ENCODE measurements at places on chromosomes 2 and 18.

GRCh38 chr2:198146346-198146940 lies 342.1 kb downstream of the PLCL1 start:
- DNase-seq = no peak

DNA sequence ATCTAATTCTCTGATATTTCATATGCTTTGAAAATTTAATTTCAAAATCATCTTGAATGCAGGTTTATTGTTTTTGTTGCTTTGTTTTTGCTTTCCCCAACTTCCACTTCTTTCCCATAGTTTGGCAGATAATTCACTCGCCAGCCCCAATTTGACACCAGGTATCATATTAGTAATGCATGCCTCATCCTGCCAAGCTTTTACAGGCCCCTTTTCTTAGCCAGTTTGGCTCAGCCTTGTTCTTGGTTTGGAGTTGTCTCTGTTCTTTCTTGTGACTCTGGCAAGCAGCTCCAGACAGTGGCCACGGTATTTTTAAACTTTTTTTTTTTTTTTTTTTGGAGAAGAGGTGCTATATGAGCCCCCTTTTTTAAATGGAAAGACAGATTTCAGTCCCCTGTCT lies 65.3 kb downstream of the PMS1 start:
- no peak for DNase-seq

DNA sequence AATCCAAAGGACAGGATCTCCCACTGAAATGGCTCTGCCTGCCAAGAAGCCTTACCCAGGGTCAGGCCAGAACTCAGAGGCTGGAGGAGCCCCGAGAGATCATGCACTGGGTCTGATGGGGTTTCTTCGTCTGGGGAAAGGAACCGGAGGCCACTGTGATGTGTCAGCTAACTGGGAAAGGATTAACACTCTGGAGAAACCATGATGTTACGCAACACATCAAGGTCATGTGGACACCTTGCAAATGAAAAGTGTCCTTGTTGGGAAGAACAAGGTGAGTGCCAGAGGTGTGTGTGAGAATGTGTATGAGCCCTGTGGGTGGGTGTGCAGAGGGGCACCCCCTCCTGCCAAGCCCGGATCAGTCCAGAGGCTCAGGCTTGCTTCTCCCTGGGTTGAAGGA lies 86.9 kb downstream of the CRACDL start:
- no peak for DNase-seq

DNA sequence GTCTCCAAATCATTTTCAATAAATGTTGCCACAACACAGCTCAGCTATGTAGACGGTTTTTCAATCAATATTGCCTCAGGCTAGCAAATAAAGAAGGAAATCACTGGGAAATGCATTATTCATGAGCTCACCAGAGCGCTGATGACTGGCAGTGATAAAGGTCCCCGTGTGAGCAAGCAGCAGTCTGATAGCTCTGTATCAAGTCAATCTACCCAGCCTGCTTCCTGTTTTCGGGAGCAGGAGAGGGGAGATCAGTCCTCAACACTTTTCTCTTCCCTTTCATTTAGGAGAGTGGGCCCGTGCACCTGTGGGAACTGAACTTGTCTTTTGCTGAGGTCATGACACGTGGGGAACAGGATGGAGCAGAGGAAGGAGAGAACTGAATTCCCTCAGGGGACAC lies 253.9 kb upstream of the SIX2 start:
- DNase-seq = no peak

GRCh38 chr2:45754131-45755010 lies 102.9 kb downstream of the PRKCE start:
- no peak for DNase-seq

DNA sequence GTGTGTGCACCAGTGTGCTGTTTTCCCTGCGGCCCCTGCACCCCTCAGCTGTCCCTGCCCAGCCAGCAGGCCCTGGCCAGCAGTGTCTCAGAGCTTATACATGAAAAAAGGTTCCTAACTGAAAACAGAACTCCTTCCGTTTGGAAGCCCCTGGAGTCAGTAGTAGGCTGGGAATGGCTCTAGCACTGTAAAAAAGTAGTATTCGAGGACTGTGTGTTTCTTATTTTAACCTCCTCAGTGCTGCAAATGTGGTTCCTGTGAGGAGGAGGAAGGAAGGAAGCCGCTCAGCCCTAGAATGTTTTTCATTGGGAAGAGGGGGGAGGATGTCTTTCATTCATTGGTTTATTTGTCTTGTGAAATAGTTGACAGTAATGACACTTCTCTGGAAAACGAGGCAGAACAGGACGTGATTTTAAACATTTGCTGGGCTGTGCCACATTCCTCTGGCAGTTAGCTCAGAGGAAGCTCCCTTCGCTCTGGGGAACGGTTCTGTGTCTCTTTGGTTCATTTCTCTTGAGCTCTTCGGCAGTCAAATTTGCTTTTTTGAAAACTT lies 103.5 kb downstream of the SPTBN1 start:
- DNase-seq = no peak

- peak; percentile 94 for DNase-seq
Observed at GRCh38 chr18:9137168-9138066, 836 bp downstream of the ANKRD12 start.

- peak; percentile 93 for DNase-seq
Observed at GRCh38 chr2:45649858-45650811, 1.3 kb upstream of the PRKCE start.

- no peak for DNase-seq
Observed at GRCh38 chr2:25419678-25420242, 78.0 kb upstream of the DNMT3A start.

GRCh38 chr2:135573620-135574019 lies 42.3 kb downstream of the R3HDM1 start:
- DNase-seq = no peak

DNA sequence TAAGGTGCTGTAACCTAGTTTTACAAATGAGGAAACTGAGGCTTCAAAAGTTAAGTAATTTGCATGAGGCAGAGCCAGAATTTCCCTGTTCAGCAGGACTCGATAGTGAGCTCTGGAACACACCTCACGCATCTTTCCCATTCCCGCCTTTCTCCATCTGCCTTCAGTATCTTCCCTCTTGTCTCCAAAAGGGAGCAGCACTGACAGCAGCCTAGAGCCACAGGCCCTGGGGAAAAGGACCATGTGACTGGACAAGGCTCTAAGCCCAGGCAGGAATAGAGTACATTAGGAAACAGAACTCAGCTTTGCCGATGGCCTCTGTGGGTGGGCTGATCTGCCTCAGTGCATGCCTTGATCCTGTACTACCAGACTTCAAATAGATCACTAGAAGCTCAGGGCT lies 21.5 kb downstream of the GPR155 start:
- DNase-seq = no peak

DNA sequence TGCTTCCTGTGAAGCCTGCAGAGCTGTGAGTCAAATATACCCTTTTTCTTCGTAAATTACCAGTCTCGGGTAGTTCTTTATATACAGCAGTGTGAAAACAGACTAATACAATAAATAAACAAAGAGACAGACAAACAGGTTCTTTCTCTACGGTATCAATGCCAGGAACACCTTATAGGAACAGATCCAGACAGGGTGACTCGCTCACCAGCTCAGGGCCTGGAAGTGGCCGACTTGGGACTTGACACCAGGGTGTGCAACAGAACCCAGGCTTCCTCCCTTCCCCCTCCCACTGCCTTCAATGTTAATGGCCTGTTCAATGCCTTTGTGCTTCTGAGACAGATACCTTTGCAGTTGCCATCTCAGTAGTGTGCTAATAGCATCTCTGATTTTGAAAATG lies 309.5 kb downstream of the ALK start:
- no peak for DNase-seq
